Large intestine (tissue), 12 donors: ENCODE measurements at places on chromosomes 5 and 9. TPM values are rescaled to one million over a fixed set of nuclear protein-coding genes. Genes with fewer than 3 reads are reported as not detected.

GRCh38 chr5:128355961-128356360 is 182.1 kb downstream of the FBN2 start:
- no peak for DNase-seq

PNPLA7 gene
- polyA plus RNA-seq = 7.2 TPM

DNA sequence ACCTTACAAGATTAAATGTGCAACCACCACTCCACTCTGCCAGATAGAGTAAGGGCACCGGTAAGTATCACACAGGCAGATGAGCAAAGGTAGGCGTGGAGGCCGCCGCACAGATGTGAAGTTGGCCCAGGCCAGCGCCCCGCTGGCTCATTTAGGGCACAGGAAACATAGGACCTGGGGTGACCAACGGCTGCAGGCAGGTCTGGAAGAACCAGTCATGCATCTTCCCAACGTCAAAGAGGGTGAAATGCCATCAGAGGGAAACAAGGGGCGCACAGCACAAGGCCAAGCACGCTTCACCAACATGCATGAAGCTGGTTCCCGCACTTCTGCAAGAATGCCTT is 31.7 kb upstream of the SLC6A3 start:
- DNase-seq = no peak

DNA sequence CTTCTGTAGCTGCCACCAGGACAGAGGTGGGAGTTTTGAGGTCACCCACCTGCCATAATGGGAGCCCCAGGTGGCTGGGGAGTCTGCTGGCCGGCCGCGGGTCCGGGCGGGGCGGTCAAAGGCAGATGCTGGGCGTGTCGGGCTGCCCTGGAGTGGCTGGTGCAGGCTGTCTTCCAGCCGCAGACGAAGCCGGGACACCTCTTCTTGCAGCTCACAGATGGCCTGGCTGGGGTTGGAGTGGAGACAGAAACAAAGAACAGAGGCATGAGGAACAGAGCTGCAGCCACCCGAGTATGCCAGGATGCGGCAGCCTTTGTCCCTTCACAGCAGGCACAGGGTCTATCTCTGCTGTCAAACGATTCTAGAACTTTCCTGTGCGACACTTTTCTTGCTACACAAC is 18.0 kb downstream of the ORM2 start:
- no peak for DNase-seq

DNA sequence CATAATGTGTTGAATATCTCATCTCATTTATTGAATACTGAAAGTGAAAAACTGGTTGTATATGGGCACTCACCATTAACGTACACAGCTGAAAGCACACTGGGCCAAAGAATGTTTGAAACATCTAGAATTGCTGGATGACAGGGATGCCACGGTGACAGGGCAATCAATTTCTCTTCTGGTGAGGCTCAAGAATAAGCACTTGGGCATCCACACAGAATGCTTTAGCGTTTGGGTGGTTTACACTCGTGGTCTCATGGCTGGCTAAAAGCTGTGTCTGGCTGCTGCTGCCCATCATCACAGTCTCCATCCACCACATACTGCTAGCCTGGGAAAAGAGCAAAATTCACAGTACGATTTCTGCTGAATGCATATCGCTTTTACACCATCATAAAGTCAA is 30.7 kb upstream of the IL31RA start:
- DNase-seq = no peak

ARSI gene
- polyA plus RNA-seq = 2.2 TPM

FAM221B gene
- 0.10 TPM for polyA plus RNA-seq

FAM153A gene
- polyA plus RNA-seq = 0.58 TPM
